Occipital lobe (tissue), 3 donors: ENCODE measurements at places on chromosomes 1 and 21. TPM values are rescaled to one million over a fixed set of nuclear protein-coding genes. Genes with fewer than 3 reads are reported as not detected.

GRCh38 chr1:161706482-161707347, at the start of gene FCRLA:
Gene FCRLA (plus strand): TSS chr1:161707229. CDS start chr1:161707265, 36 bp downstream.
- peak; percentile 15 for DNase-seq

GRCh38 chr1:7292036-7292681, 478.9 kb upstream of the VAMP3 start:
- DNase-seq = no peak

DNA sequence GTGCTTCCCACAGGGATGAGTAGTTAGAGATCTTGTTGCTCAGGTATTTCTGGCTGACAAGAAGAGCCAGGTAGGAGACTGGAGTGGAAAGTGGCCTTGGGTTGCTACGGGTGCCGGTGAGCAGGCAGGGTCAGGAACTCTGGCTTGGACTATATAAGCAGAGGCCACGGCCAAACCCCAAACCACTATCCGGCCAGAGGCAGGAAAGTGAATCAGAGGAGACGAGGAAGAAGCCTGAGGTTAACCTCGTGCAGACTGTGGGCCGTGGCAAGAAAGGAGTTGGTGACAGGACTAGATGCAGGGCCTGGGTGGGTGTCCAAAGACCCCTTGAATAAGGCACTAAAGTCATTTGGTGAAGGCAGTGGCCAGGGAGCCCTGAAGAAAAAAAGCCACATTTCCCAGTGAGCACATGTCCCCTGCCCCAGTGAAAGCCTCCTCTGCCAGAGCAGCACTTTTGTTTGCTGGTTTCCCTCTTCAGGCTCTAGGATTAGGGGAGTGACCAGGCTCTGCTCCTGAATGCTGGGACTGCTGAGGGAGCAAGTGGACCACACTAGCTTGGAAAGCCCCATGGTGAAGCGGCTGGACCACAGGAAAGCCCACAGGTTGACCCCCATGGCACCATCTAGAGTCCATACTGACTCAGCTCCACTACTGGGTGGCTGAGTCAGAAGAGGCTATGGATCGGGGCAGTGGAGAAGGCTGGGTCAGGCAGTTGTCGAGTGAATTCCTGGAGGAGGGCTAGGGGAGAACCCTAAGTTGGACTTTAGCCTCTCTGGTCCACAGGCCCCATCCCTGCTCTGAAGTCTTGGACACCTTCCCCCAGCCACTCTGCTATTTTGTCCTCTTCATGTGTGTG, 23.4 kb downstream of the CSF1 start:
- no peak for DNase-seq

DNA sequence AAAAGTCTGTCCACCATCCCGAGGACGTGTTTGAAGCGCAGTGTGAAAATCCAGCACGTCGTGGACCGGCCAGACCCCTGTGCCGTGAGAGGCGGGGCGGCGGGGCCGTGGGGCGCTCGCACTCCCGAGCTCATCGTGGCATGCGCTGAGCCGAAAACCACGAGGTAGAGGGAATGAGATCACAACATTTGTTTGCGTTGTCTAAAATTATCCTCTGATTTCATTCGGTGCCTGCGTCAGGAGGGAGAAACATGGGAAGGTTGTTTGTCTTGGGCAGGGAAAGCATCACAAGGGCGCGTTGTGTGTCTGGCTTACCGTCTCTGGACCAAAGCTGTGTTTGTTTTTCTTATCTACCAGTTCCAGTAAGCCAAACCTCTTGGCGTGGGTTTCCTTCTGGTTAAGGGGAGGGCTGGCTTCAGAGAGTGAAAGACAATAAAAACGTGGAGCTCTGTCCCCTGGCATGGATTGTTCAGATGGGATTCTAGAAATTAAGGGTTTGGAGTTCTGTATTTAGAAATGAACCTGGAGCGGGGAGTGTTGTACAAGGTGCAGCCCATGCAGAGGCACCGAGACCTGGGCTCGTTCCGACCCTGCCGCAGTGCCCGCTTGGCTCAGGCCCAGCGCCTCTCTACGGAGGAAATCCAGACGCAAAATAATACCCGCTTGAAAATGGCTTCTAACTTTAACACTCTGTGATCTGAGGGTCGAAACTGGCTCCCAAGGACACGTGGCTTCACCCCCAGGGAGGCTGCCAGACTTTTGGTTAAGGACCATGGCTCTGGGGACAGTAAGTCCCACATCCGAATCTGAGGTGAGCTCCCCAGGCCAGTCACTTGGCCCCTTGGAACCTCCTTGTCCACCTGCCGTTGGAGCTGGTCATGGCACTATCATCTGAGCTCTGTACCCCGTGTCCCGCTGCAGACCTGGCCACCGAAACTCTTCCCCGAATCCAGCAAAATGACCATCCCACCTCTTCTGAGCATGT, 68.7 kb upstream of the FAM3B start:
- DNase-seq = no peak

DNA sequence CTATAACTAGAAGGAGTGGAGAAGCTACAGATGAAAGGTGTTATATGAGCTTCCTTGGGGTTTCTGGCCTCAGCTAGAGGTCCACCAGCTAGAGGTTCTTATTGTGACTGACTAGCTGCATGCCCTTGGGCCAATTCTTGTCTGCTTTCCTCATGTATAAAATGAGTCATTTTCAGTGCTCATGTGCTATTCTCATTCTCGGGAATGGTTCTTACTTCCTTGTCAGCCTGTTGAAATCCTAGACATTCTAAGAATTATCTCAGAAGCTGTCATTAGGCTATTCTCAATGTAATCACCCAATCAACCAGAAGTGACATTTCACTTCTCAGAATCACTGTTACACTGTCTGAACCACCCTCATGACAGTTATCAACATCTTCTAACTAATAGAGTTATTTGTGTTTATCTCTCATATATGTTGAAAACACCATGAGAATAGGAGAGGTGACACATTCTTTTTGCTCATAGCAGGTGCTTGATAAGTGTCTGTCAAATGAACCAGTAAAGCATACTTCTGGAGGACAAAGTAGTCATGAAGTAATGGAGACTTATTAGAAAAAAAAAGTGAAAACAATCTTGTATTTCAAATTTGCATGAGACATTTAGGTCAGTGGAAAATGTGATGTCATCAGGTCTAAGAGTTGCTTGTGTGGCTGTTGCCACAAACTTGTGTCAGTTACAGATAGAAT, 122.8 kb upstream of the IVNS1ABP start:
- no peak for DNase-seq

- no peak for DNase-seq
These were observed 26.3 kb upstream of the PALMD start for GRCh38 chr1:99619583-99619982.

GRCh38 chr1:103353391-103353790, 172.1 kb upstream of the RNPC3 start:
- no peak for DNase-seq

DNA sequence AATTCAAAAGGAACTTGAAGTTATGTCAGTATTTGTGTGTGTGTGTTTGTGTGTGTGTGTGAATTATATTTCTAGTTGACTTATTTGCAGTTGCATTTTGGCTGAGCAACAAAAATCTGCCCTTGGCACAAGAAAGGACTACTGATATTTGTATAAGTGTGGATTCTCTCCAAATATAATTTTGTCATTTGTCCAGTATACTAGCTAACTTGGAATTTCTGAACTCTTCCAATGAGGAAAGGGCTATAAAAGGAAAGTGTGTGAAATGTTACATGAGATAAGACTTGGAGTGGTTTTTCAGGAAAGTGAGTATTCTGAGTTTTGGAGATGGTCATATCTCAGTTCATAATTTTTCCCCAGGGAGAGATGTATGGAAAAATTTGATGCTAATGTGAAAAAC, 1384.1 kb upstream of the B3GALT2 start:
- no peak for DNase-seq

GRCh38 chr21:33007747-33008146, 18.0 kb upstream of the OLIG2 start:
- DNase-seq = no peak

GRCh38 chr1:165248969-165249571, 107.4 kb downstream of the LMX1A start:
- no peak for DNase-seq

The LCE1E gene
- total RNA-seq = not detected

The MYCL gene
- total RNA-seq = 12.5 TPM

The USH2A gene
- total RNA-seq = 1.1 TPM

The AMY1C gene
- total RNA-seq = not detected

The EPHA2 gene
- 1.1 TPM for total RNA-seq

The CRNN gene
- total RNA-seq = not detected

The PADI2 gene
- total RNA-seq = 0.94 TPM
